Endothelial cell (in vitro differentiated cells): ENCODE measurements at places on chromosomes 11 and 22. TPM values are rescaled to one million over a fixed set of nuclear protein-coding genes. Genes with fewer than 3 reads are reported as not detected.

- H3K27ac ChIP-seq: no peak overlapping the region
- H3K27me3 ChIP-seq: no peaks in the 10 kb centered on the region
- no peak overlapping the region for H3K4me3 ChIP-seq
These were observed 79.1 kb upstream of the LMO2 start for GRCh38 chr11:33970984-33971466.

GRCh38 chr11:13009476-13009920 lies 382 bp downstream of the RASSF10 start:
- H3K27ac ChIP-seq: no peak overlapping the region
- no peak overlapping the region for H3K4me3 ChIP-seq

DNA sequence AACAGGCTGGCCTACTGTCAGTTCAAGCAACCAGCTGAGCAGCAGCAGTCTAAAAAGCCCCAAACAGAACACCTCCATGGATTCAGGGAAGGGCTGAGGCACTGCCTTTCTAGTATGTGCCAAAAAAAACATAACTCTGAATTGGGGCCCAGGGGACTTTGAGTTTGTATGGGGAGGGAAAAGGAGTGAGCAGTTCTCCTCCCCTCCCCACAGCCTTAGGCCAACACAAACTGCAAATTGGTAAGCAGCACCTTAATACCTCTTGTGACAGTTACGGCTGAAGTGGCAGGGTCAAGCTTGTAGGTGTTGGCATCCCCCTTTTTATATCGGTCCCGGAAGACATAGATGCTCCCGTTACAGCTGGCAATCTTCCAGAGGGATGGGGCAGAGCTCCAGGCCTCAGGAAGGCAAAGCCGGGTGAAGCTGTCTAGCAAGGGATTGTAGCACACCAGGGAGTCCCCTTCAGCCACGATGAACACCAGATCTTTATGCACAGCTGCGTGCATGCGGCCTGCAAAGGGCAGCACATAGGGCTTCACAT lies 6.0 kb downstream of the KBTBD4 start:
- peaks cover 22% of the 10 kb centered on the region for H3K36me3 ChIP-seq
- DNase-seq: no peak
- peak overlapping the region; percentile 92 for H3K27ac ChIP-seq

Gene RBMXL2
- not detected for total RNA-seq

Gene APOA5
- not detected for total RNA-seq
